ENCODE measurements at places on chromosomes 11 and 22. TPM values are rescaled to one million over a fixed set of nuclear protein-coding genes. Genes with fewer than 3 reads are reported as not detected.
A peak's percentile ranks its signal among the peaks of the same experiment; 100 is the strongest.

Gene TST
- 27.3 TPM for total RNA-seq

Gene DERL3
- total RNA-seq = 1.9 TPM

DNA sequence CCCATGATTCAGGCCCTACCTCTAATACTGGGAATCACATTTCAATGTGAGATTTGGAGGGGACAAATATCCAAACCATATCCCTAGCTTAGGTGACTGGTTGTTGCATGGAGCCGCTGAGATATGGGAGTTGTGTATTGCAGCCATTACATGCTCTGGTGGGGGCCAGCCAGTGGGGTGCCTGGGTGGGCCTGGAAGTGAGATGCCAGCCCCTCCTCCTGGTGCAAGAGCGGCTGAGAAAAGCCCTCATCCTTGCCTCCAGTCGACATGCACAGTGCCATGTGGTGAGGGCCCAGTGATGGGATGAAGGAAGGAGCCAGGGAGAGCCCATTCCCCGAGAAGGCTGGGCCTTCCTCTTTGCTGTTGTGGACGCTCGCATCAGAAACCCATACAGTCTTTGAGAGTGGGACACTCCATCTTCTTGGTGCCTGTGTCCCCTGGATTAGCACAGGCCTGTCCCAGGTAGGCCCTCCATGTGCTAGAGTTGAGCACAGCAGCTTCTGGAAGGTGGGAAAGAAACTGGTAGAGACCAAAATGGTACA lies 1043.0 kb downstream of the TBC1D22A start:
- no peak for DNase-seq

GRCh38 chr11:17918049-17918605 lies 94.7 kb downstream of the SERGEF start:
- no peak for DNase-seq

DNA sequence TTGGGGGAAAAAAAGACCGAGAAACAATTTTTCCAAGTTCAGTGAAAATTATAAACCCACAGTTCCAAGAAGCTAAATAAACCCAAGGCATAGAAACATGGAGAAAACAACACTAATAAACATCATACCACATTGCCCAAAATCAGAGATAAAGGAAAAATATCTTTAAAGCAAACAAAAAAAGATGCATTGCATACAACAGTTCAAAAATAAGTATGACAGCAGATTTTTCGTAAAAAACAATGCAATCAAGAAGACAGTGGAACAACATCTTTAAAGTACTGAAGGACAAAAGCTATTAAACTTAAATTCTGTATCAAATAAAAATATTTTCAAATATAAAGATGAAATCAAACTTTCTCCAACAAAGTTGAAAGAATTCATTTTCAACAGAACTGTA lies 921.3 kb downstream of the METTL15 start:
- DNase-seq = no peak

- peak; percentile 18 for DNase-seq
Measured at GRCh38 chr11:70637949-70638583, 239.7 kb downstream of the CTTN start.
